Activated T-cell treated with anti-CD3 and anti-CD28 coated beads for 24 hours (primary cell): ENCODE measurements at places on chromosomes 3 and 15.
A peak's percentile ranks its signal among the peaks of the same experiment; 100 is the strongest.

- DNase-seq: no peak
Observed at GRCh38 chr15:60363087-60363549, 34.7 kb downstream of the ANXA2 start.

GRCh38 chr15:64544450-64544849 is 84.1 kb downstream of the ZNF609 start:
- no peak for DNase-seq

DNA sequence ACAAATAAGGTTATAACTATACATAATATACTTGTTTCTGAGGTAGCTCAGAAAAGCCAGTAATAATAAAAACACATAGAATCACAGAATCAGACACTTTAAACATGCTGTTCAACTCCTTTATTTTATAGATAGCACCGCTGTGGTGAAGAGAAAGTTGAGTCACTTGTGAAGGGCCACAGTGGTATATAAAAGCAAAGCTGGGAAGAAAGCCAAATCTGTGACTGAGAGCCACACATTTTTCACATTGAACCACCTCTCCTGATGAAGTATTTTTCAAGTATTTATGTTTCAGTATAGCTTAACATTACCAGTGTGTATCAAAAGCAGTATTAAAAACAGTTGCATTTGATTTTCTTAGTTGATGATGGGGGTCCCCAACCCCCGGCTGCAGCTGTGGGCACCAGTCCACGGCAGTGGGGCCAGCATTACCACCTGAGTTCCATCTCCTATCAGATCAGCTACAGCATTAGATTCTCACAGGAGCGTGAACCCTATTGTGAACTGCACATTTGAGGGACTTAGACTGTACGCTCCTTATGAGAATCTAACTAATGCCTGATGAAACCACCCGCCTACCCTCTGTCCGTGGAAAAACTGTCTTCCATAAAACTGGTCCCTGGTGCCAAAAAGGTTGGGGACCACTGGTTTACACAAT is 46.2 kb downstream of the TBL1XR1 start:
- DNase-seq: peak; percentile 29

GRCh38 chr3:159818399-159818798 is 170.2 kb upstream of the IL12A start:
- DNase-seq: no peak

DNA sequence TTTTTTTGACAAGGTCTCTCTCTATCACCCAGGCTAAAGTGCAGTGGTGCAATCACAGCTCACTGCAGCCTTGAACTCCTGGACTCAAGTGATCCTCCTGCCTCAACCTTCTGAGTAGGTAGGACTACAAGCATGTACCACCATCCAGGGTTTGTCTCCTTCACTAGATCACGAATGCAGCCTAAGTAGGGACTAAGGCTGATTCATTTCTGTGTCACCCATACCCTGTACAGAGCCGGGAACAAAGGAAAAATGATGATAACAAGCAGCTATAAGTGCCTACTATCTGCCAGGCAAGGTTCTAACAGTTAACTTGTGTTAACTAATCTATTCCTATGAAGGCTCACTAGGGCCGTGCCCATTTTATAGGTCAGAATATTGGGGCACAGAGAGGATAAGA is 7.0 kb downstream of the TMEM40 start:
- DNase-seq: no peak

- no peak for DNase-seq
Observed at GRCh38 chr3:27391796-27392195, 22.6 kb upstream of the NEK10 start.

DNA sequence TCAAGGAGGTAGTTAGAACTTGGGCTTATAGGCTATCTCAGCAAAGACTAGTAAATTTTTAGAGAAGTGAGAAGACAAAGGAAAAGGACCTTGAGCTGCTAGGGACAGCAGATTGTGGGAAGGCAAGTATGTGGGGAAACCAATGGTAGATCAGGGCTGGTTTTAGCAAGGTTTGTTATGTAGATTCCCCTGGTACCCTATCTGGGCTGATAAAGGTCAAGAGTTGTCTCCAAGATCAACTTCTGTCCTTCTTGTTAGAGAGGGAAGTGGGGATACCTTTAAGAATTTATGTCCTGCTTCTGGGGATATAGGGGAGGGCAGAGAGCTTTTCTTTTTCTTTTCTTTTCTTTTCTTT is 28.9 kb downstream of the KAT2B start:
- DNase-seq: no peak
